ENCODE measurements at places on chromosomes 5 and 9.

- DNase-seq = no peak
Measured at GRCh38 chr9:90795871-90796317, 5.7 kb upstream of the SYK start.

DNA sequence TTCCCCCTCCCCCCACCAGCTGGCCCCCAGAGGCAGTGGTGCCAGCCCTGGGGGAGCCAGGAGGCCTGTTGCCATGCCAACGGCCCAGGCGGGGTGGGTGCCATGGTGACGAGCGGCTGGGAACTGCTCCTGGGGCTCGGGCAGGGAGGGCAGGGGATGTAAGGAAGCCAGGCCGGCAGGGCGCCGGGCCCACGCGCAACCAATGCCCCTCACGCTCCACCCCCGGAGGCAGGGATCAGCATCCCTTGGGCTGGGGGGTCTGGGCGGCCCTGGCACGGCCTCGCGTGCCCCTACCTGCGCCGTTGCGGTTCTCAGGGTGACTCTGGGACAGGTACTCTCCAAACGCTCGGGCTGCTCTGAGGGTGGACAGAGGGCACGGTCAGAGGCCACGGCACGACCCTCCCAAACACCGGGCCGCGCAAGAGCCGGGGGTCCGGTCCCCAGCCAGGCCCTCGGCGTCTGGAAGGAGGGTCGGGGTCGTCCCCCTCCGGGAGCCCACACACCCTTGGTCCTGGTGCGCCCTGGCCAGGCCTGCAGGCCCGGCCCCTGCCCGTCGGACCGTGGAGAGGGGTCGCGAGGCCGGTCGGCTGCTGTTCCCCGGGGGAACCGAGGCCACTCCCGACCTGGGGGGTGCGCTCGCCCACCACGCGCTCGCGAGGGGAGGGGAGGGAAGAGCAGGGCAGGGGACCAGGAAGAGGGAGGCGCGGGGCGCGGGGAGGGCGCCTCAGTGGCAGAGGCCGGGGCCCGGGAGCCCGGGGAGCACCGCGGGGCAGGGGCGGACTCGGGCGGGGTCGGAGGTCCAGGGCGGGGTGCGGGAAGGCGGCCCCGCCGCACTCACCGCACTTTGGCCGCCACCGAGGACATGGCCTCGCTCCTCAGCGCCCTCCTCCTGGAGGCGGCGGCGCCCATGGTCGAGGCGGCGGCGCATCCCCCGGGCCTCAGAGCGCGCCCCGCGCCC, 661 bp downstream of the NSMF start:
- DNase-seq = peak; percentile 32

- no peak for DNase-seq
Measured at GRCh38 chr5:8012131-8012977, 143.4 kb downstream of the MTRR start.

DNA sequence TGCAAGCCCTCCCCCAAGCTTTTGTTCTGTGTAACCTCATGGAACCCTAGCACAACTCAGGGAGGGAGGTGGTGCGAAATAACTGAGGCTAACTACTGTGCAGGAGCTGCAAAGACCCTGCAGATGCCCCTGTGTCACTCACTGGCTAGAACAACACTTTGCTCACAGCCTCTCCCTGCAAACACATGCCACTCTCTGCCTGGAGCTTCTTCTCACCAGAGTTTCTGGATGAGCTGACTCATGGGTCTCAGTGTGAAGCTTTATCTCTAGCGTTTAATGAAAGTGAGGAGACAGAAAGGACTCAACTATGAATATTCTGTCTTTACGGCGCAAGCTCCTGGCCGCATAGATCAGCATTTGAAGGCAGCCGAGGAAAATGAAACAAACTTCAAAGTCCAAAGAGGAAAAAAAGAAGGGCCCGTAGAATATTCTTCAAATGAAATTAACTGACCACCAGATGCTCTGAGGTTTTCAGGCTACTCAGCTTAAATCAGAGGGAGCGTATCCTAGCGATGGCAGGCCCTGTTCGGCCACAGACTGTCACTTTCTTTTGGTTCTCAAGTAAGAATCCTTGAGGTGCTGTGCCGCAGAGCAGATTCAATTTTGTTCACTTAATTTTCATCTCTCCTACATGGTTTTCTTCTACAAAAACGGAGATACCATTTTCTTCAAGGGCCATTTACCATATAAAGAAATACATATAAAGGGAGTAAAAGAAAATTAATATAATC, 77.7 kb upstream of the TAS2R1 start:
- DNase-seq = no peak

Data from stimulated activated naive CD8-positive, alpha-beta T cell treated with anti-CD3 and anti-CD28 coated beads, Interleukin-15, Interleukin-2, amounts not matched to agents 100 U/mL and 50 U/mL, for 24 hours (primary cell).